ENCODE measurements at places on chromosomes 5 and 9. TPM values are rescaled to one million over a fixed set of nuclear protein-coding genes. Genes with fewer than 3 reads are reported as not detected.

Gene ZBTB43
- 8.0 TPM for total RNA-seq

Gene RNF208
- total RNA-seq: 0.54 TPM

Gene PIP5K1B
- total RNA-seq: 23.5 TPM

Gene BHMT
- total RNA-seq: 0.41 TPM

Gene TIMD4
- not detected for total RNA-seq

Gene FBP2
- not detected for total RNA-seq

Gene SLC9A3
- 2.5 TPM for total RNA-seq

Gene HMCN2
- 8.2 TPM for total RNA-seq

Gene ADCY2
- 4.3 TPM for total RNA-seq

Gene OR13J1
- not detected for total RNA-seq

Gene ATG12
- 35.3 TPM for total RNA-seq

Gene CAPSL
- not detected for total RNA-seq

Gene SPATA31C1
- total RNA-seq: not detected

Gene AQP3
- total RNA-seq: 6.9 TPM

Gene ERCC8
- total RNA-seq: 12.0 TPM

Gene OR1Q1
- not detected for total RNA-seq

Gene ZNF366
- 3.9 TPM for total RNA-seq

Gene ABO
- 0.36 TPM for total RNA-seq
